Endodermal cell (in vitro differentiated cells): ENCODE measurements at places on chromosomes 6 and 20. TPM values are rescaled to one million over a fixed set of nuclear protein-coding genes. Genes with fewer than 3 reads are reported as not detected.

Gene CST4
- 1.9 to 2.3 TPM in 2 of 3 replicates, not detected in the other for total RNA-seq

Gene RIPPLY2
- total RNA-seq = 0.88 to 1.2 TPM (median 0.96 TPM) in 3 replicates

Gene METTL24
- 1.3 to 2.0 TPM (median 1.9 TPM) in 3 replicates for total RNA-seq

Gene SAYSD1
- total RNA-seq = 11.5 and 13.0 TPM in 2 replicates

Gene NSFL1C
- total RNA-seq = 90.9 and 91.5 TPM in 2 replicates

Gene IMPG1
- not detected in 2 replicates for total RNA-seq

Gene HECA
- 5.3 to 6.2 TPM (median 6.0 TPM) in 3 replicates for total RNA-seq

Gene STMN3
- total RNA-seq = 18.3 and 19.6 TPM in 2 replicates

Gene NT5E
- 0.29 and 0.33 TPM in 2 replicates for total RNA-seq

Gene PI3
- total RNA-seq = not detected in 3 replicates

Gene MUC21
- total RNA-seq = not detected in 2 replicates

Gene PTCHD4
- total RNA-seq = 0.42 and 0.50 TPM in 2 replicates

Gene SYNDIG1
- total RNA-seq = 1.9 to 7.8 TPM (median 6.8 TPM) in 3 replicates

Gene OPN5
- not detected in 2 replicates for total RNA-seq

Gene SEMG1
- 0.46 and 0.54 TPM in 2 replicates for total RNA-seq

- DNase-seq = no peak
These were observed 4.4 kb upstream of the ABHD12 start for GRCh38 chr20:25394996-25395395.

- DNase-seq = no peak
These were observed 566.5 kb upstream of the IRAK1BP1 start for GRCh38 chr6:78300885-78301284.

- DNase-seq = no peak
These were observed 101.0 kb upstream of the MTHFD1L start for GRCh38 chr6:150764334-150765066.

- DNase-seq = peak; percentile 57
These were observed 742 bp upstream of the CEP85L start for GRCh38 chr6:118652051-118652615.

GRCh38 chr20:13878566-13878965 lies 93.7 kb downstream of the NDUFAF5 start:
- no peak for DNase-seq

GRCh38 chr6:112560651-112561050 lies 213.5 kb downstream of the RFPL4B start:
- no peak for DNase-seq

DNA sequence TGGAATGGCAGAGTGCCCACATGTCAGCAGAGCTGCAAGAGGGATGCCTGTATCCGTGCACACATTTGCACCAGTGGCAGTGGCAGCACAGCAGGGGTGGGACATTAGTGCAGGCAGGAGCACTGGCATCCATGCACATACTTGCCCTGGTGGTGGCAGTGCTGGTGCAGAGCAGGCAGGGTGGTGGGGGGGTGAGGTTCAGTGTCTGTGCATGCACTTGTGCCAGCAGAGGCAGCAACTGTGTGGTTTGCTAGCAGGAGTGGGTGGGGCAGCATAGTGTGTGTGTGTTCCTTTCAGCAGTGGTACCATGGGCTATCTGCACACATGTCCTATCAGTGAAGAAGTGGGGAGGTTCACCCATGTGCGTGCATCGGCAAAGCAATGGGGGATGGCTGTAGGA lies 151.6 kb downstream of the EPM2A start:
- no peak for DNase-seq

DNA sequence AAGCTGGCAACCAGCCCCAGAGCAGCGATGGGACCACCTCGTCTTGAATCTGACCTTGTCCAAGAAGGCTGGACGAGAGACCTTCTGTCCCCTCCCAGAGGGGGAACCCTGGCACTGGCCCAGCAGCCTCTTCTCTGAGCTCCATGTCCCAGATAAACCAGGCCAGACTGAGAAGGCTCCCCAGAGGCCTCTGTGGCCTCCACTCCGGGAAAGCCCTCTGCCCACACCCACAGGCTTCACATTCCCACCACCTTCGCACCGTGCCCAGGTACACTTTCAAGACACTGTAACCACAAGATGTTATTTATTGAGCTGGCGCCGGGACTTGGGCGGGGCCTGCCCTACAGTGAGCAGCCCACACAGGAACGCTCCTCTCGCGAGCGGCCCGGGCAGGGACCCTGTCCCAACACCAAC lies 33.2 kb downstream of the ADA start:
- no peak for DNase-seq

DNA sequence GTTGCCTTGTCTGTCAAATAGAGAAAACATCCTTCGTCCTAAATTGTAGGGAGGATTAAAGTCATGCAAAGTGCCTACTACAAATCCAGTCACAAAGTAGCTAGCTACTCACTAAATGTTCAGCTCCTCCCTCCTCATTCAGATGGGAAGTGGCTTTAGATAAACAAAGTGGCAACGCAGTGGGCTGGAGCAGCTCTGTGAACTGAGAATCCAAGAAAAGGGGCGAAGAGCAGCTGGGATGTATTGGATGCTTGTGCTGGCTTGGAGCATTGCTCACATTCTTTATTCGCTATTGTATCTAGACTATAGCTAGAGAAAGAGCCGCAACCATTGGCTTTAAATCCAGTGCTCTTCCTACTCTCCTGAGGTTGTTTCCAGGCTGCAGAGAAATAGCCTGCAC lies 10.3 kb downstream of the MOG start:
- peak; percentile 80 for DNase-seq

GRCh38 chr20:61057443-61058121 lies 194.5 kb upstream of the CDH4 start:
- DNase-seq = no peak

GRCh38 chr20:34311118-34312023 lies 8.2 kb upstream of the AHCY start:
- DNase-seq = peak; percentile 94

DNA sequence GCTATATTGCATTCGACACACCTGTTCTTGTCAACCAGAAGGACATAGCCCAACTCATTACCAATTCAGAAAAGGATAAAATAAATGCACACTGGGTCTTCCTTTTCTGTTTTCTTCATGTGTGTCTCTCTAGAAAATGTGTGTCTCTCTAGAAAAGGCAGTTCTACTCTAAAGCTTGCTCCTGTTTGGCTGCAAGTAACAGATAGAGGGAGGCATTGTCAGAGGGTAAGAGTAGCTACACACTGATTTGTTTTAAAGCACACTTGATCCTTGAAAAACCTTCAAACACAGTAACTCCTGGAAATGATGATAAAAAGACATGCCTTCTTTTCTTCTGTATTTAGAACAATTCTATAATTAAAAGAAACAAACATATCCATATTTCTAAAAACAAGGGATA lies 21.3 kb downstream of the GRM1 start:
- no peak for DNase-seq

DNA sequence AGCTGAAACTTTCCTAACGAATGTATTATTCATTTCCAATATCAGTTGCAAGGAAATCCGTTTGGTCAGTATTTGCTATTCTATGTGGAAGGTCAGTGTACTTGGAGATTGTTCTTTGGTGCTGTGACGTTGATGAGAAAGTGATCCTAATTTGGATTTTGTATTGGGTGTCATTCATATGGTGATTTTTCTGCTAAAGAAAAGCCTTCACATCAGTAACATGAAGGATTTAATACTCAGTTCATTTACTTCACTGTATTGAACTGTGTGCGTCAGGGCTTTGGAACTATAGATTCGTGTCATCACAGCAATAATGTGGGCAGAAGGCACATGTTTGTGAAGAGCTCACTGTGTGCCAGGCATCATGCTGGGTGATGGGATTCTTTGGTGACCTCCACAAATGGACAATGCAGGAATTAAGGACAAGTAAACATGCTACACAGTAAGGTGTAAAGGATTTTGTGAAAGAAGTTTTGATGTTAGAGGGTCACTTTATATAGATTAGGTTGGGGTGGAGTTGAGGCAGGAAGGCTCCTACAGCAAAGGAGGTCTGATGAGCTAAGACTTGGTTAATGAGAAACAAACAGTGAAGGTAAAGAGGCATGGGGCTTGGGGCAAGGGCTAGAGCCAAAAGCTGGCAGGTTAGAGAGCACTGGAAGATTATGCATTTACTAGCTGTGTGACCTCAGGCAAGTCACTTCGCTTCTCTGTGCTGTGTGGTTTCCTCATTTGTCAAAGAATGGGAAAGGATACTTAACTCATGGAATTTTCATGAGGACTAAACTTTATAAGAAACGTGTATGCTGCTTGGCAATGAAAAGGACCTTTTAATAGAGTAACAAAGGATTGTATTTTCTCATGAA lies 12.1 kb downstream of the ARID1B start:
- DNase-seq = peak; percentile 40

GRCh38 chr6:32852844-32853540 lies 512 bp downstream of the TAP1 start:
- no peak for DNase-seq

GRCh38 chr6:33861722-33862121 lies 57.9 kb upstream of the MLN start:
- no peak for DNase-seq

DNA sequence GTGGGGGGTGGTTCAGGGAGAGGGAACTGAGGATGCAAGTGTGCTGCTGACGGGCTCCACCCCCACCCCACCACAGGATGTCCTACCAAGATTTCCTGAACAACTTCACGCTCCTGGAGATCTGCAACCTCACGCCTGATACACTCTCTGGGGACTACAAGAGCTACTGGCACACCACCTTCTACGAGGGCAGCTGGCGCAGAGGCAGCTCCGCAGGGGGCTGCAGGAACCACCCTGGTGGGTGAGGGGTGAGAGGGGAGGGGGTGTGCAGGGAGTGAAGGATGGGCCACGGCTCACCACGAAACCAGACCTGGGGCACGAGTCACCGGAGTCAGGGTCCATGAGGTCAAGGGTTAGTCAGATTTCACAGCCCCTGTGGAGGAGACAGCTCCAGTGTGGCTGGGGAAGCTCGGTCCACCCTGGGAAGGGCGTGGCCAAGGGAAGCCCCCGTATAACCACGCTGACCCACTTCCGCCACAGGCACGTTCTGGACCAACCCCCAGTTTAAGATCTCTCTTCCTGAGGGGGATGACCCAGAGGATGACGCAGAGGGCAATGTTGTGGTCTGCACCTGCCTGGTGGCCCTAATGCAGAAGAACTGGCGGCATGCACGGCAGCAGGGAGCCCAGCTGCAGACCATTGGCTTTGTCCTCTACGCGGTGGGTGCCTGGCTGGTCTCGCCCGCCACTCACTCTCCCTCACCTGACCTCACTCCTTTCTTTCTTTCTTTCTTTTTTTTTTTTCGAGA lies 18.3 kb downstream of the CAPN11 start:
- no peak for DNase-seq

DNA sequence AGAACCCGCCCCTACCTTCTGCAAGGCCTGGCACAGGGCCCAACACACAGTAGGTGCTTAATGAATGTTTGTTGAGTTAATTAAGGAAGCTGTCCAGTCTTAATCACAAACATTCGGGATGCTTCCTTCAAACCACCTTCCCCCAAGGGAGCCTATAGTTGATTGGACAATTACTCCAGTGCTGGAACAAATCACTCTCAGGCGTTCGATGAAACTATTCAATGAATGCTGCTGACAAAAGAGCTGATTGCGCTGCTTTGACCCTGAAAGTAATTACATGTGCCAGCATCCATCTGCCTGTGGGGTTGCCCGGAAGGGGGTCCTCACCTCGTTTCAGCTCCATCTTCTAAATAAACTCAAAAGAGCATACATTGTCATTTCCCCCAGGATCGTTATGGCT lies 112.0 kb upstream of the SRSF6 start:
- DNase-seq = no peak

GRCh38 chr20:14033310-14033709 lies 38.0 kb downstream of the MACROD2 start:
- DNase-seq = no peak

DNA sequence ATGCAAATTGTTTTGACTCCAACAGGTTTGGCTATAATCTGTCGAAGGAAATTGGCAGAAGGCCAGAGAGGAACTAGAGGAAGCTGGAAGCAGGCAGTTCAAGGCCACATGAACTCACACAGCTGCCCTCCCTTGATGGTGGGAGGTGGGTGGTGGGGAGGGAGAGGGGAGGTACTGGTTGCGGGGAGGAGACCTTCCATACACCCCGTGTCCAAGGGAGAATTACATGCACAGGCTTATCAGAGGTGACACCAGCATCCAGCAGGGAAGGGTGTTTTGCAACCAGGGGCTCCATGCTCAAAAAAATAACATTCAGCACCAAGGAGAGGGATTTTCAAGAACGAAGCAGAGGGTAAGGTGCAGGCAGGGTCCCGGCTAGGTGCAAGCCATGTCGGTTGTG lies 9.1 kb downstream of the PRND start:
- DNase-seq = peak; percentile 59

- peak; percentile 25 for DNase-seq
These were observed 114.1 kb downstream of the ERMARD start for GRCh38 chr6:169865346-169866139.

DNA sequence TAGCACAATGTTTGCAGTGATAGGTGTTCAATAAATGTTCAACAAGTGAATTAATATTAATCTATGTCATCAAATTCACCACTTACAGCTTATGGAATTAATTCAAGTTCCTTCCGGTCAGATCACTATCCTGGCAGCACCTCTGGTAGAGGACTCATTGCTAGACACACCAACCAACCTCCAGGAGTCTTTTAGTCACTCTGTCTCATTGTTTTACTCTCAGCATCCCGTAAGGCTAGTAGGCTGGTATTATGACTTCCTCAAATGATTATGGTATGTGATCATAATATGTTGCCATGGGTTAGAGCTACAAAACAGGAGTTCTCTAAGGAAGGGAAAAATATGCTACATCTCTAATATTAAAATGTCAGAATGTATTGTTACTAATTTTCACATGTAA lies 21.7 kb upstream of the MMS22L start:
- DNase-seq = no peak

- no peak for DNase-seq
These were observed 32.1 kb upstream of the PPP1R3G start for GRCh38 chr6:5053038-5053437.

DNA sequence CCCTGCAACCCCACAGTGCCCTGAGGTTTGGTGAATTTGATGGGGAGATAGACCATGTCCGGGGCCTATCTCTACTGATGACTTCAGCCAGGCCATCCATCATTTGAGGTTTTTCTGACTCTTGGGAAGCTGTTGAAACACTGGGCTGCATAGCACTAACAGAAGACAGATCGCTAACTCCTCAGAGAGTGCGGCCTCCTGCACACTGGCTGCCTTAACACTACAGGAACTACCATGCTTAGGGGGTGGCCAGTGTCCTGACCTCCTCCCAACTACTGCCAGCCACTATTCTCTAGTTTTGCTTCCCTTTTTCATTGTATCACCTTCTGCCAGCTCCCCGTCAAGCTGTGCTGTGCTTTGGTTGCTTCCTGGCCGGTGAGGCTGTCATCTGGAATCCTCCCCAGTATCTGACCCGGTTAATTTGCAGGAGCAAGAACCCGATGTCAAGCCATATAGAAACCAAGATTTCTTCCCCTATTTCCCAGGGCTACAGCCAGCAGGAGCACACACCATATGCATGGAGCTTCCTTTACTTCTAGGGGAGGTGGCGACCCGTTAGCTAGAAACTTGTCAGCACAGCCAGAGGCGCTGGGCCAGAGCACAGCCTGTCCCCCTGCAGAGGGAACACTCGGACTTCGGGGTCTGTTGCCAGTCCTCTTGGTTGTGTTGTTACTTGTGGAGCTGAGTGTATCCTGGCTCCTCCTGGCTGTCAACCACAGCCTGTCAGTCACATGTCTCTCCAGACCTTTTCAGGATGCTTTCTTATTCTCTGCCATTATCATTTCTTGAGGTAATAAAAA lies 57.3 kb upstream of the TRAF3IP2 start:
- DNase-seq = peak; percentile 75

- DNase-seq = no peak
These were observed 78.6 kb downstream of the RCAN2 start for GRCh38 chr6:46412662-46413061.

- no peak for DNase-seq
These were observed 66.2 kb upstream of the PTPRT start for GRCh38 chr20:43255877-43256276.

GRCh38 chr6:39882531-39882899 lies 51.7 kb downstream of the MOCS1 start:
- DNase-seq = no peak

GRCh38 chr20:11274141-11274594 lies 600.4 kb upstream of the JAG1 start:
- peak; percentile 79 for DNase-seq
